ENCODE measurements at places on chromosomes 3 and 15.

DNA sequence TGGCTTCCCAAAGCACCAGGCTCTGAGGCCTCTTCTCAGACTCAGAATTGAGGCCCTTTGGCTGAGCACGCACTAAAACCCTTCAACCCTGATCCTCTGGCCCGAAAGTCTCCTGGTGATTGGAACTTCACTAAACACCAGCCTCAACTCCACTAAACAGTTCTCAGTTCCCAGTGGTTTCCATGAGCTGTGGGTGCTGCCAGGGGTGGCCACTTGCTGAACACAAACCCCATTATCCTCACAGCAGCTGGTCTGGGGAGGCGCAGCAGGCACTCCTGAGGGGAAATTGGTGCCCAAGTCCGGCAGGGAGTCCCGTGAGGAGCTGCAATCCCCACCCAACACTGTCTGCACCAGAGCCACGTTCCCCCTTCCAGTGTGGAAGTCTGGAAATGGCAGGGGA lies 3.8 kb upstream of the CLK3 start:
- DNase-seq: no peak

- DNase-seq: no peak
Observed at GRCh38 chr3:178147001-178147400, 389.2 kb upstream of the KCNMB2 start.

GRCh38 chr3:146561879-146562278 lies 17.5 kb upstream of the PLSCR1 start:
- DNase-seq: no peak

GRCh38 chr3:187198490-187198889 lies 1.2 kb downstream of the RTP1 start:
- no peak for DNase-seq

All from NCI-H187 (cell line).